Umbilical cord (tissue), 2 donors: ENCODE measurements at places on chromosomes 4 and X. TPM values are rescaled to one million over a fixed set of nuclear protein-coding genes. Genes with fewer than 3 reads are reported as not detected.

Gene CCDC160
- not detected for total RNA-seq

Gene GYPB
- 35.2 TPM for total RNA-seq

Gene COX7B2
- total RNA-seq, result not detected

Gene PAGE4
- total RNA-seq, result 2.6 TPM

Gene OGT
- 85.0 TPM for total RNA-seq

Gene SPANXC
- total RNA-seq, result not detected

Gene PABPC5
- total RNA-seq, result 7.5 TPM

Gene SLC9B1
- total RNA-seq, result 12.8 TPM
